ENCODE measurements at places on chromosomes 16 and 17. TPM values are rescaled to one million over a fixed set of nuclear protein-coding genes. Genes with fewer than 3 reads are reported as not detected.

Gene HOXB4
- 1.5 TPM for polyA plus RNA-seq

Gene UBFD1
- polyA plus RNA-seq: 14.4 TPM

Gene ORMDL3
- 67.6 TPM for polyA plus RNA-seq

- DNase-seq: no peak
These were observed 11.4 kb upstream of the DOC2B start for GRCh38 chr17:192666-193425.

Gene ARL2BP
- polyA plus RNA-seq: 54.7 TPM

Gene EVI2A
- 147 TPM for polyA plus RNA-seq

GRCh38 chr17:66947311-66947710, 17.2 kb upstream of the CACNG4 start:
- DNase-seq: no peak

DNA sequence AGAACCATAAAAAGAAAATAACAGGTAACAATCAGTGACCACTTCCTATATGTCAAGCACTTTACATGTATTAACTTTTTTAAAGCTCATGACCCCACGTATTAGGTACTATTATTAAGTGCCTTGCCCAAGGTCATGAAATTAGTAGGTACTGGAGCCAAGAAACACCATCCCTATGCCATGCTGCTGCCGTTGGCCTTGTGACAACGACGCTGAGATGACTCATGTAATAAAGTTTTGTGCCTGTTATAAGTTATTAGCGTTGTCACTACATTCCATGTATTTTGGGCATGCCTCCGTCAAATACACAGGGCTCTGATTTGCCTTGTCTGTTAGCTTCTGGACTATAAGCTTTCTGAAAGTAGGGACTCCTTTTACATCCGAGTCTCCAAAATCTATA, 1.4 kb downstream of the BBS2 start:
- no peak for DNase-seq

GRCh38 chr16:84618581-84619460, 943 bp upstream of the COTL1 start:
- no peak for DNase-seq

GRCh38 chr17:1467898-1468492, 12.0 kb upstream of the CRK start:
- no peak for DNase-seq

Gene MYH11
- 26.6 TPM for polyA plus RNA-seq

DNA sequence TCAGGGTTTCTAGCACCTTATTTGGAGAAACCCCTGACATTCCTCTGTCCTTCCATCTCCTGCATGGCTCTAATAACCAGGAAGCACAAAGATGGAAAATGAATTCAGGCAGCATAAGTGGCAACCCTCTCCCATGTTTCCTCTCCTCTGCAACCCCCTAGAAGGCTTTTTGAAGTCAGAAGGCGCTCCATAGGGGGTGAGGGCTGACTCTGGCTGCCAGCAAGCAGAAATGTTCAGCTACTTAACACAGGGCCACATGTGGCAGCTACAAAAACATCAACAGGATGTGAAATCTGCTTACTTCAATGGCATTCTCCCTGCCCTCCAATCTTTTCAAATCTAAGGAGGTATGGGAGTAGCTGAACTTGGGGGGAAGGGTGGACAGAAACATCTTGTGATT, 55.2 kb upstream of the IRX5 start:
- DNase-seq: no peak

Gene CUEDC1
- polyA plus RNA-seq: 19.3 TPM

DNA sequence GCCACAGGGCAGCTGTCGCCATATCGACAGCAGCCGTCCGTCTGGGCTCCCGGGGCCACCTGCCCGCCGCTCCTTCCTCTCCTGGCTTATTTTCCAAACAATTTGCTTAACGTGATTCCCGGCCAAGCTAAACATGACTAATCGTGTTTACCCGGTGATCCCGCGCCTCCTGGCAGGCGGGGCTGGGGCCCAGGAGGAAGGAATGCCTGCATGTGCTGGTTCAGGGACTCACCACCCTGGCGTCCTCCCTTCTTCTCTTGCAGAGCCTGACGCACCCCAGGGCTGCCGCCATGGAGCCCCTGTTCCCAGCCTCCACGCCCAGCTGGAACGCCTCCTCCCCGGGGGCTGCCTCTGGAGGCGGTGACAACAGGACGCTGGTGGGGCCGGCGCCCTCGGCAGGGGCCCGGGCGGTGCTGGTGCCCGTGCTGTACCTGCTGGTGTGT, 6.1 kb downstream of the SSTR5 start:
- no peak for DNase-seq

Gene PDILT
- polyA plus RNA-seq: 0.16 TPM

Gene LGALS9C
- 0.37 TPM for polyA plus RNA-seq

Gene KCNJ12
- 0.37 TPM for polyA plus RNA-seq

- peak; percentile 36 for DNase-seq
These were observed 58.6 kb downstream of the EMP2 start for GRCh38 chr16:10521681-10522274.

Gene STH
- not detected for polyA plus RNA-seq
